ENCODE measurements at places on chromosomes 1 and 21.

- no peak for DNase-seq
Measured at GRCh38 chr1:22289307-22289995, 146.6 kb upstream of the WNT4 start.

- DNase-seq: no peak
Measured at GRCh38 chr1:56816264-56816663, 2.9 kb downstream of the FYB2 start.

DNA sequence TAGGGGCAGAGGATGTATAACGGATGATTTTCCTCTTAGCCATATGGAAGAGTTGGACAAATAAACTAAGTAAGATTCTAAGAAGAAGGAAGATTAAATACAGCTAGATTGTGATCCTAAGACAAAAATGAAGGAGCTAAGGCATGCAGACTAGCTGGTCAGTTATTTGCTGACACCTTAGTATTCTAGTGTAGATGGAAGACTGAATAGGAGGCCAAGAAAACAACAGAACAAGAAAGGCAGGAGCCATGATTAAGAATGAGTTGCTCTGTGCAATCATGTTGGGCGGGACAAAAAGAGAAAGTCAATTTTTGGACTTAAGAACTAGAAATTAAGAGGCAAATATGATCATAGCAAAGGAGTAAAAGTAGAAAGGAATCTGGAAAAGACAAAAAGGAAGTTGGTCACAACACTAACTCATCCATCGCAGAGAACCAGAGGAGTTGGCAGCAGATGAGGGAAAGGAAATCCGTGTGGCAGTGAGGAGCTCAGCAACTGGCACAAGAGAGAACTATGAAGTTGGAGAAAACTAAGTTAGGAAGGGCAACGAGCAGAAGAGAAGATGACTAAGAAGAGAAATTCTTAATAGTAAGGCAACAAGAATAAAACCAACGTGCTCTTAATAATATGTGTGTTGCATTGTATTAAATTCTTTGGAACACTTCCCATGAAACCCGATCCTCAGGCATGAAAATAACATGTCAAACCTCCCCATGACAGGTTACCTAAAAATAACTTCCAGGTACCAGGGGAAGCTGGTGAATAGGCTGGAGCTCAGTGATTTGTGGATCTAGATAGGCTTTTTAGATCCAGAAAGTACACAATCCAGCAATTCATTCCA, 234.4 kb downstream of the LTN1 start:
- DNase-seq: no peak

- no peak for DNase-seq
Measured at GRCh38 chr1:241934201-241934848, 23.2 kb upstream of the BECN2 start.

DNA sequence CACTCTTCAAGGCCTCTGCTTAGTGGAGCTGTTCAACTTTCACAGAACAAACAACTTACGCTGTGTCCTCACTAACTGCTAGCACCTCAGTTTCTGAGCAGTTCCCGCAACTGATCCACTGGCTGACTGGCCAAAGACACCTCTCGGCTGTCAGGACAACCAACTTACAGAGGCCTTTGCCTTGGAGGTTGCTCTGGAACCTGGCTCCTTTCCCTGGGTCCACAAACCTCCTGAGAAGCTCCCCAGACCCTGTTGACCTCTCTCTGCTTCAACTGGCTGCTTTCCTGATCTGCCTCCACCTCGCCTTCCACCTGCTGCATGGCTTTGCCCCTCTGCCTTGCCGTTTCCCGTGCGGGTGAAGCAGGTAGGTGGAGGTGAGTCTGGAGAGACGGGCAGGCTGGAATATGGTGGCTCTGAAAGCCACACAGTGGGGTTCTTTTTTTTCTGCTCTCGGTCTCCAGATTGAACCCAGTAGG, 13.0 kb downstream of the BTBD19 start:
- peak; percentile 17 for DNase-seq

DNA sequence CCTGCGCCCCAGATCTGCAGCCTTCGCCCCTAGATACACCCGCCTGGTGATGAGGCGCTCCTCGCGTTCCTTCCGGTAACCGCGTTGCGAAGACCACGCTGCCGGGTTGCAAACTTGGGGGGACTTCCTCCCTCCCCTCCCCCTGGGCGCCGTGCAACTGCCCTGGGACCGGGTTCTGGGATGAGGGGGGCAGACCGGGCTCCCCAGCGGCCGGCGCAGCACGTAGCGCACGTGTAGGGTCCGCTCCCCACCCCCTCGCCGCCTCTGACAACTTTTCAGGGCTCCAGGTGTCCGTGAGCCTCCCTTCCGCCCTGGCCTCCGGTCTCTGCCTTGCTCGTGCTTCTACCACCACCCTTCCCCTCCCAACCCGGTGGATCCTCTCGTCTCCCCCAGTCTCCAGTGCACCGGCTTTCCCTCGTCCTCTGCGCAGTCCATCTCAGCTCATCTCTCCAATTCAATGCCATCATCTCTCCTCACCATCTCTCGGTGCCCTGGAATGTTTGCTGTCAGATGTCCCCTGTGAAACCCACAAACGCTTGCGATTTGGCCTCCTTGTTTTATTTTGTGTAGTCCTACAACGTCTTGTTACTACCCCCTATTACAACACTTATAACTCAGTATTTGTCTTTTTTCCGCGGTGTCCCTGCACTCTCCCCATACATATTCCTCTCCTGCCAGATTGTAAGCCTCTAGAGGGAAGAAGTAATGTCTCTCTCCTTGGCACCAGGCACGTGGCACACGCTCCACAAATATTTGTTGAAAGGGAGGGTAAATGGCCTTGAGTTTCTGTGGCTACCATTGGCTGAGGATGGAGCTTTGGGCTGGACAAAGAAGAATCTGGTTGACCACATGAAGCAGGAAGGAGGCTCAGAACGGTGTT, 782 bp downstream of the PCAT6 start:
- no peak for DNase-seq

GRCh38 chr1:31510853-31511789, 65.2 kb upstream of the TINAGL1 start:
- DNase-seq: no peak

- no peak for DNase-seq
Measured at GRCh38 chr1:233114159-233114558, 163.7 kb downstream of the NTPCR start.
